ENCODE measurements at places on chromosomes 1 and 21.
A peak's percentile ranks its signal among the peaks of the same experiment; 100 is the strongest.

- no peak for DNase-seq
Observed at GRCh38 chr1:65882076-65882475, 89.4 kb downstream of the PDE4B start.

- no peak for DNase-seq
Observed at GRCh38 chr1:59092126-59092525, 204.8 kb upstream of the FGGY start.

DNA sequence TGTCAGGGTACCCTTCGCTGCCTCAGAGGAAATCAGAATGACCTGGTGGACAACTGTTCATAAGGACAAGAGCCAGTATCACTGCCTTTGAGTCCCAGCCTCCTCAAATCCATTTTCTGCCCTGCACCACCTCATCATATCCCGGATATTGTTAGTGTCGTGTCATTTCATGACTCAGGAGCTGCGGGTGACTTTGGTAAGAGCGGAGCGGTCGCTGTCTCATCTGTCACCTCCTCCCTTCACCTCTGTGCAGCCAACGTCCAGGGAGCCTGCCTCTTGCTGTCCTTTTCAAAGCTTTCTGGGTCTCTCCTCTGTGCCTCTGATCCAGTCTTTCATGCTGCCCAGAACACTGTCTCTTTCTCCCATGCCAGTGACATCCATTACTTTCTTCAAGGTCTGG is 7.0 kb upstream of the C1orf198 start:
- DNase-seq = no peak

DNA sequence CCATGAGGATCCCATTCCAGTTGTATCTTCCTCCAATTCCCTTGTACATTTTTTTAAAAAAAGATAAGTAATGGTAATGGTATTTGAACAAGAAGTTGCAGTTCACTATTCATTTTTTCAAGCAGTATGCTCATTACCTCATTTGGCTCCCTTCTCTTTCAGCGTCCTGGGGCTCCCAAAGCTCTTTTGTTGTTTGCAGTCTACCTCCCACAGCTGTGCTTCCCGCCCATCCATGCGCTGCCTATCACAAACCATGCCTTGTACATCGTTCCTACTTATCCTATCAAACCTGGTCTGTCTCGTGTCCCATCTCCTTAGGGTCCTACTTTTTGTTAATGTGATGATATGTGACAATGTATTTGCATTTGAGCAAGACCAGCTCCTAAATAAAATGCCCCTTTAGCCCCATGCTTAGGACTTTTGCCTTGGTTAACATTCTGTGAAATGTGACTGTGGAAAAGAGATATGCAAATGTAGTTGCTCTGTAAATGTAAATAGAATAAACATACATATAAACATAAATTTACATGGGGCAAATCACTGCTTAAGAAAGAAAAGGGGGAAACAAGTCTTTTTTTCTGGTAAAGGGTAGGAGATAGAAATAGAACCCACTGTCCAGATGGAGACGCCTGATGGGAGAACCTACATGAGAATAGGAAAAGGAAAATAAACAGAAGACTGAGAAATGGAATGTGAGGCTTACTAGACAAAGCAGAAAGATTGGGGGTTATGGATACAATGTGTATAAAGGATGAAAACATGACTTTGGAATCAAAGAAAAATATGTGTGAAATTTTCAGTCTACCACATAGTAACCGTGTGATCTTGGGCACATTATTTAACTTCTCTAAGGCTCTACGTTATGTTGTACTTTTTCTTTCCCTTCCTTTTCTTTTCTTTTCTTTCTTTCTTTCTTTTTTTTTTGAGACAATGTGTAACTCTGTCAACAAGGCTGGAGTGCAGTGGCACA is 59.8 kb upstream of the PLXNA2 start:
- no peak for DNase-seq

GRCh38 chr1:74853756-74854155 is 120.8 kb downstream of the TYW3 start:
- DNase-seq = no peak

GRCh38 chr1:91790392-91790791 is 95.6 kb downstream of the TGFBR3 start:
- DNase-seq = peak; percentile 57

DNA sequence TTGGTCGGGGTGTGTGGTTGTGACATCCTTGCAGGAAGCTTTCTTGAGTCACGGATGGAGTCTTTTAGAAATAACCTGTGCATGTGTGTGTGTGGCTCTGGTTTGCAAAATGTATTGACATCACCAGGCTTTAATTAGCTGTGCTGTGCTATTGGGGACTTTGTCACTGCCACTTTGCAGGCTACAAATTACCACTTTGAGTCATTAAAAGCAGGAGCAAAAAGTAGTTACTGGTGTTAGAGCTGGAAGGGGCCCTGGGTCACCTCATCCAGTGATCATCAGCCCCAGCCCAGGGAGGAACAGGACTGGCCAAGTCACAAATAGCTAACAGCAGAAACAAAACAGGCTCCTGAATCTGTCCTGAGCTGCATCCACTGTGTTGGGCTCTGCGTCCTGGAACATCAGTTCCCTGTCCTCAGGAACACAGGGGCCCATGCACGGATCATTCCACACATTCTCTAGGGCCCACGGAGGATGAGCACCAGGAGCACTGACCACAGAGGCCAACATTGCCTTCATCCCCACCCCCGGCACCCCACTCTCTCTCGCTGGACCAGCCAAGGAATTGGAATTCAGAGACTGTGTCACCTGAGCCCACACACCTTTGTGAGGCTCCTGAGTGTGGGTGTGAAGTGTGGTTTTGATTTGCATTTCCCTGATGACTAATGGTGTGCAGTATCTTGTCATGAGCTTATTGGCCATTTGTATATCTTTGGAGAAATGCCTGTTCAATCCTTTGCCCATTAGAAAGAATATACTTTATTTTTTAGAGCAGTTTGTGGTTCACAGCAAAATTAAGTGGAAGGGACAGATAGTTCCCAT is 280.1 kb upstream of the C1orf174 start:
- no peak for DNase-seq

- no peak for DNase-seq
Observed at GRCh38 chr1:116075990-116076389, 35.2 kb upstream of the MAB21L3 start.

GRCh38 chr1:1567891-1568291 is 6.8 kb downstream of the SSU72 start:
- DNase-seq = no peak

GRCh38 chr1:63773815-63774616 is at the start of gene ROR1:
ROR1 (plus strand) TSS chr1:63774017.
- DNase-seq = peak; percentile 91

DNA sequence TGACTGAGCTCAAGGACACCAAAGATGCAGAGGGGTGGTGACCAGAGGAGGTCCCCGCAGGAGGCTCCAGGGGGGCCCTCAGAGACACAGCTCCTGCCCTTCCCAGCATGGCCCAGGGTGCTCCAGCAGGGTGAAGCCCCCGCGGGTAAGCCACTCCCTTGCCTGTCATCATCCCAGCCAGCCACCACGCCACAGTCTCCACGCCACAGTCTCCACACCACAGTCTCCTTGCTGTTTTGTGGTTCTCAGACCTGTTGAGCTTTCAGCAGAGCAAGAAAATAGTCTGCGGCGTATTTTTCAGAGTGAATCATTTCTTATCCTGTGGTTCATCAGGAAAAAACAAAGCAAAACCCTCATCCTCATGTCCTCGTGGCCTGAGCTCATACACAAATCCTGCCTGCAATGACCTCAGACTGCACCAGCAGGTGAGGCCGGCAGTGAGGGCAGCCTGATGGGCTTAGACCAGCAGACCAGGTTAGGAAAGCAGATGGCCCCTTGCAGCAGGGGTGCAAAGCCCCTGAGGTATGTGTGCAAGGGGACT is 25.7 kb upstream of the ABCG1 start:
- no peak for DNase-seq

GRCh38 chr1:246111570-246111969 is 395.5 kb downstream of the SMYD3 start:
- DNase-seq = no peak

- DNase-seq = no peak
Observed at GRCh38 chr1:29907596-29907995, 671.3 kb downstream of the PTPRU start.

DNA sequence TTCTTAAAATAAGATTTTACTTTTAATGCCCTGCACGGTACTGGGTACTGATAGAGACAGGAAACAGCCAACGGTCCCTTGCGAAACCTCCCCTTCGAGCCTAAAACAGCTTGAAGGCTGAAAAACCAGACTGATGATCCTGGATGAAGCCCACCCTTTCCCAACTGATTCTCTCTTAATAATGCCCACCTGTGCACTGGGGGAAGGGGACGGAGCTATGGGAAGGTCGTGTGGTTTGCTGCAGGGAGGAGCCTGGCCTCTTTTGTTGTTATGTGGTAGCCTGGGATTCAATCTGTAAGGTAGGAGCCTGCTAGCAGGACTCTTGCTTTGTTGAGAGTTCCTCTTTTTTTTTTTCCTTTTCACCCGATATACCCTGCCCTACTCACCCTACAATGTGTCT is 25.6 kb downstream of the SAMSN1 start:
- no peak for DNase-seq

DNA sequence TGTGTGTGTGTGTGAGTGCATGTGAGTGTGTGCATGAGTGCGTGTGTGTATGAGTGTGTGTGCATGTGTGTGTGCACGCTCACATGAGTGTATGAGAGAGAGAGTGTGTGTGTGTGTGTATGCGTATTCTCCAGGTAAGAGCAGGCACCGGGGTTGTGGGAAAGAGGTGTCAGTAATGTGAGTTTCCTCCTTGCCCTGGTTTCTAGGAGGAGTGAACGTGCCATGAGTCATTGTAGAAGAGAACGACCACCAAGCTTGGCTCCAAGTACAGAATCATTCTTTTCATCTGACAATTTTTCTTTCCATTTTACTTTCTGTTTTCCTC is 79.1 kb downstream of the POFUT2 start:
- DNase-seq = no peak

- no peak for DNase-seq
Observed at GRCh38 chr1:214362188-214362882, 81.4 kb downstream of the SMYD2 start.

GRCh38 chr1:32215629-32216480 is 6.3 kb downstream of the TMEM234 start:
- peak; percentile 21 for DNase-seq

- DNase-seq = no peak
Observed at GRCh38 chr21:42164818-42165217, 54.1 kb upstream of the ABCG1 start.

DNA sequence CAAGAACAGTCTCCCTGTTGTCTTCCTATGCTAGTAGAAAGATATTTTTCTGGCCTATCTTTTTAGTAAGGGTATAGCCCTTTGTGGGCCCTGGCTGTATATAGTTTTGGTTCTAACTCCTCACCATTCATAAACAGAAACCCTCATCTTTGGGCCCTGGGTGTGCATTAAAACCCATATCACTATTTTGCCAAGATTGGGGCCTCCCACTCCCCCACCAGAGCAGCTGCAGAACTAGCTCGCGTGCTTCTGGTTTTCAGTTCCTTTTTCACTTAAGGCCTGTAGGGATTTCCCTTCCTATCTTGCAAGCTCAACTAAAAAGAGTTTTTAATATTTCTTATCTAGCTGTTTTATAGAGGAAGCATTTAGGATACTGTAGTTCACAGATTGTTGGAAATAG is 106.4 kb downstream of the RGL1 start:
- no peak for DNase-seq

DNA sequence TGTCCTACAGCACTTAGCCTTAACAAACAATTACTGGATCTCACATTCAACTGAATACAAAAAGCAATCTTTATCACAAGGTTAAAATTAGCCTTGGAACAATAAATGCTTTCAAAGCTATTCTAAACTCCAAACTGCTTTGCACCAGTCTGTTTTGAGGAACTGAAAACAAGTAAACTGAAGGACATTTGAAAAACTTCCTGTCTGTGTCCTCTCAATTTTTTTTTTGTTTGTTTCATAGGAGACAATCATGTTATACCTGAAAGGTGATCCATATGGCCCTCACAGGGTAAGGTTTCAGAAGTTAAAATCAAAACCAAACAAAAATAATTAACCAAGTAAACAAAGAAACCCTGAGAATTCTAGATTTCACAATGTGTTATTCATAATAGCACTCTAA is 459.1 kb downstream of the DPYD start:
- DNase-seq = no peak

GRCh38 chr1:45892068-45892785 is 88.8 kb downstream of the MAST2 start:
- no peak for DNase-seq

DNA sequence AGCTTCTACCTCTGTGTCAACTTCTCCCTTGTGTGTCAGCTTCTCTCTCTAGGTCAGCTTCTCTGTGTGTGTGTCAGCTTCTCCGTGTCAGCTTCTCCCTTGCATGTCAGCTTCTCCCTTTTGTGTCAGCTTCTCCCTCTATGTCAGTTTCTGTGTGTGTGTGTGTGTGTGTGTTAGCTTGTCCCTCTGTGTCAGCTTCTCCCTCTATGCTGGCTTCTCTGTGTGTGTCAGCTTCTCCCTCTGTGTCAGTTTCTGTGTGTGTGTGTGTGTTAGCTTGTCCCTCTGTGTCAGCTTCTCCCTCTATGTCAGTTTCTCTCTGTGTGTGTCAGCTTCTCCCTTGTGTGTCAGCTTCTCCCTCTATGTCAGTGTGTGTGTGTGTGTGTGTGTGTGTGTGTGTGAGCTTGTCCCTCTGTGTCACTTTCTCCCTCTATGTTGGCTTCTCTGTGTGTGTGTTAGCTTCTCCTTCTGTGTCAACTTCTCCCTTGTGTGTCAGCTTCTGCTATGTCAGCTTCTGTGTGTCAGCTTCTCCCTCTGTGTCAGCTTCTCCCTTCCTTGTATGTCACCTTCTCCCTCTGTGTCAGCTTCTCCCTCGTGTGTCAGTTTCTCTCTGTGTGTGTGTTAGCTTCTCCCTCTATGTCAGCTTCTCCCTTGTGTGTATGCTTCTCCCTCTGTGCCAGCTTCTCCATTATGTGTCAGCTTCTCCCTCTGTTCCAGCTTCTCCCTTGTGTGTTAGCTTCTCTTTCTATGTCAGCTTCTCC is 6.3 kb upstream of the UBXN10 start:
- DNase-seq = no peak

DNA sequence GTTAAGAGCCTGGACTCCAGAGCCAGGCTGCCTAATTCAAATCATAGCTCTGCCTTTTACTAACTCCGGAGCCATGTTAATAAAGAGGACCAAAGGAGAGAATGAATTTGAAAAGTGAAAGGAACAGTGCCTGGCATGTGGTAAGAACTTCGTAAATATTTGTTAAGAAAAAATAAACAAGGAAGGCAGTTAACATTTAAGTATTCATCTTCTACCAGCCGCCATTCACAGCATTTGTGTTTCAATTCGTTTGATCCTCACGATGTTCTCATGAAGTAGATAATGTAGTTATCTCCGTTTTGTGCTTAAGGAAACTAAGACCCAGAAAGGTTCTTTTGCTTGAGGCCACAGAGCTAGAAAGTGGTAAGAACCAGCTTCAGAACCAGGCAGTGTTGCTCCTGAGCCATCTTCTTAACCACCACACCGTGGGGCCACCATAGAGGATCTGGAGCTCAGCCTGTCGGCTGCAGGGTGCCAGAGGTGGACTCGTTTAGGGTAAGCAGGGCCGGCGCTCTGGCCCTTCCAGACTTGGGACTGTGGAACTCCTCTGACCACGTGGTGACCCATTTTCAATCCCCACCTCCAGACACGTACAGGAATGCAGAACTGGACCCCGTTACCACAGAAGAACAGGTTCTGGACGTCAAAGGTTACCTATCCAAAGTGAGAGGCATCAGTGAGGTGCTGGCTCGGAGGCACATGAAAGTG is 11.9 kb downstream of the MFN2 start:
- DNase-seq = no peak

- DNase-seq = peak; percentile 76
Observed at GRCh38 chr21:37006486-37007291, at the start of gene RIPPLY3. RIPPLY3 (plus strand) TSS chr21:37006702; CDS start chr21:37006773, 71 bp downstream.
